ENCODE measurements at places on chromosomes 6 and 20. TPM values are rescaled to one million over a fixed set of nuclear protein-coding genes. Genes with fewer than 3 reads are reported as not detected.

TFAP2A gene
- 0.53 TPM for total RNA-seq

FABP7 gene
- total RNA-seq, result 1.0 TPM

SMLR1 gene
- total RNA-seq, result not detected

RAET1L gene
- total RNA-seq, result not detected

CASS4 gene
- 0.51 TPM for total RNA-seq

FLRT3 gene
- total RNA-seq, result 0.92 TPM

RHAG gene
- total RNA-seq, result 1.3 TPM

CALHM4 gene
- total RNA-seq, result 0.26 TPM

TNF gene
- total RNA-seq, result 0.63 TPM

BMP7 gene
- total RNA-seq, result 29.7 TPM

OR2H1 gene
- not detected for total RNA-seq

RAB44 gene
- 0.06 TPM for total RNA-seq

TPX2 gene
- 2.5 TPM for total RNA-seq

PAX1 gene
- not detected for total RNA-seq

DEF6 gene
- total RNA-seq, result 2.6 TPM

CFB gene
- 19.8 TPM for total RNA-seq

MCM8 gene
- total RNA-seq, result 6.5 TPM

POM121L2 gene
- total RNA-seq, result not detected

LST1 gene
- total RNA-seq, result 13.7 TPM

CCM2L gene
- total RNA-seq, result 9.6 TPM

C20orf96 gene
- 4.8 TPM for total RNA-seq

FOXC1 gene
- total RNA-seq, result 25.0 TPM

PSORS1C1 gene
- 4.5 TPM for total RNA-seq

CLVS2 gene
- total RNA-seq, result not detected

RNF182 gene
- 0.44 TPM for total RNA-seq

GGTLC1 gene
- not detected for total RNA-seq

C20orf202 gene
- total RNA-seq, result 0.31 TPM

CUL7 gene
- total RNA-seq, result 9.2 TPM

HCK gene
- 8.2 TPM for total RNA-seq

MAP3K4 gene
- 42.3 TPM for total RNA-seq

IRF4 gene
- 0.54 TPM for total RNA-seq

FKBP5 gene
- total RNA-seq, result 111 TPM

All from right cardiac atrium (tissue), 5 donors.